HepG2 (cell line): ENCODE measurements at places on chromosomes 4 and X. TPM values are rescaled to one million over a fixed set of nuclear protein-coding genes. Genes with fewer than 3 reads are reported as not detected.

- DNase-seq = peak; percentile 57
These were observed 44.3 kb downstream of the TBC1D9 start for GRCh38 chr4:140711910-140712309.

- DNase-seq = no peak
These were observed 505.6 kb downstream of the RAPGEF2 start for GRCh38 chr4:159608436-159608835.

DNA sequence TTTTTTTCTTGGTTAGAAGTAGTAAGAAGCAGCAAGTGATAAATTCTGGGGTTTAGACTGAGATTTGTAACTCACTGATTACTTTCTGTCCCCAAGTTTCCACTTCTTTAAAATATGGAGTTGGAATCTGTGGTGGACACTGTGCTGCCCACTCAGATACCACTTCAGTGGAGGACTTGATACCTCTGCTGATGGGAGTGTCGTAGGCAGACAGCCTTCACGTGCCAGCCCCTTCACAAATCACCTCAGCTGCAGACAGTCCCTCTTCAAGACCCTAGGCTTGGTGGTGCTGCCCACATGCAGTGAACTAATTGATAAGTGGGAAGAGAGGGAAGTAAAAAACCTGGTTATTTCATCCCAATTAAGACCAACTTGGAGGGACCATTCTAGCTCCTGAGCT, 139.5 kb downstream of the PDLIM5 start:
- DNase-seq = no peak

GRCh38 chr4:3401436-3402171, 40.2 kb upstream of the HGFAC start:
- no peak for DNase-seq

- no peak for DNase-seq
These were observed 53.8 kb downstream of the CPLX1 start for GRCh38 chr4:772118-772517.

- DNase-seq = peak; percentile 6
These were observed 98.2 kb upstream of the PGRMC2 start for GRCh38 chr4:128385683-128386304.

- no peak for DNase-seq
These were observed 183.1 kb upstream of the TTC29 start for GRCh38 chr4:147128787-147129186.

DNA sequence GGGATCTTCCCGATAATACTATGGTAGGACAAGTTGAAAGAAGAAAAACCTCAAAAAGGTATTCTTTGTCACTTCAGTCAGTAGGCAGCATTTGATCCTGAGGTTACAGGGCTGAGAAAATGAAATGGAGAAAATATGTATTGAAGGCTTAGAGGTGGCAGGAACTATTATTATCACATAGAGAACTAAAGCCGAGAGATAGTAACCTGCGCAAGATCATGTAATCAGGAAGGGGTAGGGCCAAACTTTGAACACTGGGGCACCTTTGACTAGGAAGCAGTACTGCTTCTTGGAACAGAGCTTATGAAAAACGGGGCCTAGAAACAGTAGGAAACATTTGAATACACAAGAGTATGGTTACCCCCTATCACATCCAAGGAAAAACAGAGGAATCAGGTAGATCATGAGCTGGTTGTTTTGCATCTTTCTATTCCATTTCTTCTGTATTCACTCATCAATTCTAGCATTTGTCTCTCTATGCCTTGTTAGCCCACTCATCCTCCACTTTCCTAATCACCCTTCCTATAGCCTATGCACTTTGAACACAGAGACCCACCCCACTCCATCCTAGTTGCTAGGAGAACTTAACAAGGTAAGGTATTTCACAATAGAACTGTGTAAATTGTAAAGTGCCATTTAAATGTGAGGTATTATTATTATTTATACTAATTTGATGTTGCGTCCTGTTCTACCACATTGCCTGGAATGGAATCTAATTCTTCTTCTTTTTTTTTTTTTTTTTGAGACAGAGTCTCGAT, 34.6 kb upstream of the SLC9A7 start:
- peak; percentile 20 for DNase-seq

- no peak for DNase-seq
These were observed 33.4 kb upstream of the KLHL34 start for GRCh38 chrX:21691512-21692018.

DNA sequence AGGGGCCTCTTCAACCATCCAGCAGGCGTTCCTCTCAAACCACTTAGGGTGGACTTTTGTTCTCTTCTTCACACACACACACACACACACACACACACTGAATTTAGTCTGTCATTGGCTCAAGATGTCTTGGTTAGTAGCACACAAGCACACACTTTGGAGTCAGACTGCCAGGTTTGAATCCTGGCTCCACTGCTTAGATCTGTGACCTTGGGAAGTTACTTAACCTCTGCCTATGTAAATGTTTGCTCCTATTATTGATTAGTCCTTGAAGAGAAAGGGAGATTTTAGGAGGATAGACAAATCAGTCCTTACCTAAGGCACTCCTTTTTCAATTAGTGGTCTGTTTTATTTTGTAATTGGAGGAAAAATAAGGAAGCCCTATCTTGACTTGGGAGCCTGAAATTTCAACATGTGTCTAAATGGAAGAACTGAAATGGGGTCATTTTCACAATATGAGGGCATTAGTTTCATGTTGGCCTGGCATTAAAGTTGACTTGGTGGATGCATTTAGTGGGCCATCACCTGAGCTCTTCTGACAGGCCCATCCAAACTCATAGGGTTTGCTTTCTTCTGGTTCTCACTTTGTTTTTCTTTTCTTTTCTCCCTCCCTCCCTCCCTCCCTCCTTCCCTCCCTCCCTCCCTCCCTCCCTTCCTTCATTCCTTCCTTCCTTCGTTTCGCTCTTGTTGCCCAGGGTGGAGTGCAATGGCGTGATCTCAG, 13.3 kb upstream of the TMEM131L start:
- peak; percentile 52 for DNase-seq

DNA sequence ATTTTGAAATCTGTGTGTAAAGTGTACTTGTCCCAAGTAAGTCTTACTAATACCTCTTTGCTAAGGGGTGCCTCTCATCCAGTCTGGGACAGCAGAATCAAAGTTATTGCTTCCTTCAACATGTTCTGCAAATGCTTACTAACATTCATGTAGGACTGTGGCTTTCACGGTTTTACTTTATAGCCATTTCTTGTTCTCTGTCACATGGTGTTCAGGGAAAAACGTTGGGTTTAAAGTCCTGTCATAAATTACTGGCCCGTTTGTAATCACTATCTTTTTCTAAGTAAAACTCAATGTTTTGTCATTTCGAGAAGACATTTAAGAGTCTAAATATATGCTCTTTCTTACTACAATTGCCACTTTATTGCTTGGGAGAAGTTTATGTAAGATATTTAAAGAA, 321.1 kb downstream of the STIM2 start:
- DNase-seq = no peak

DNA sequence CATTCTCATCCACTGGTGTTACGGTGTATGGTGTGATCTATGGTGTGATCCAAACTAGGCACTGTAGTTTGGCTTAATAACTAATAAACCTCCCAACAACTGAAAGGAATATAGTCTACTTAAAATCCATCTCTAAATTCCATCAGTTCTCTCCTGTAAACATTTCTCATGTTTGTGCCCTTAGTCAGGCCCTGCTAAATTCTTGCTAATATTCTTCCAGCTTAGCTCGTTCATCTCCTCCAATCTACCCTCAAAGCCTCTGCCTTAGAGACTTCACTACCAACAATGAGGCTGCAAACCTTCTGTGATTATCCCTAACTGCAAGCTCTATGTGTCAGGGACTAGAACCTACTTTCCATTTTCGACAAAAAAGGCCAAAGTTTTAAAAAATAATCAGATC, 28.1 kb downstream of the ZAR1 start:
- no peak for DNase-seq

DNA sequence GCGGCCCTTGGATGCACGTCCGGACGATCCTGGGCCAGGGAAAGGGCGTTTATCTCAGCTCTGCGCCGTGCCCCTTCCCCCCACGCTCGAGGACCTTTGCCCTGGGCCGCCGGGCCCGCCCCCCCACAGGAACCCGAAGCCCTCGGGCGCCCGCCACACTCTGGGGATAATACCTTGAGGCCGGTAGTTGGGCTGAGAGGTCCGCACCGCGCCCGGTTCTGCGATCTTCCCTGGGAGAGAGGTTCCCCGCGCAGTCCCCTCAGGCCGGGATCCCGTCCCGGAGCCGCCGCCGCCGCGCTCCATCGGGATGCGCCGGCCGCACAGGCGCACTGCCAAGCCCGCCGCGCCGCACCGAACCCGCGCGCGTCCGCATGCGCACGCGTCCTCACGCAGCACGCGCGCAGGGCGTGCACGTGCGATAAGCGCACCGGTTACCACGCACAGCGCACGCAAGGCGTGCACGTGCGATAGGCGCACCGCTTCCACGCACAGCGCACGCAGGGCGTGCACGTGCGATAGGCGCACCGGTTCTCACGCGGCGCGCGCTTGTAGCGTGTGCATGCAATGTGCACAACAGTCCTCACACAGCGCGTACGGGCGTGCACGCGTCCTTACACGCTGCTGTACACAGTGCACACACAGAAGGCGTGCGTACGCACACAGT, at the start of gene MAP7D2:
Gene MAP7D2 (minus strand): TSS at position 331 of the 664 bp plus-strand sequence. CDS start 28 bp downstream, at position 303.
- peak; percentile 2 for DNase-seq

GRCh38 chr4:93684571-93684970, 144.0 kb upstream of the ATOH1 start:
- no peak for DNase-seq

GRCh38 chr4:100391086-100391485, 126.7 kb downstream of the EMCN start:
- DNase-seq = no peak

GRCh38 chr4:167233685-167234315, 494 bp downstream of the SPOCK3 start:
- DNase-seq = no peak

DNA sequence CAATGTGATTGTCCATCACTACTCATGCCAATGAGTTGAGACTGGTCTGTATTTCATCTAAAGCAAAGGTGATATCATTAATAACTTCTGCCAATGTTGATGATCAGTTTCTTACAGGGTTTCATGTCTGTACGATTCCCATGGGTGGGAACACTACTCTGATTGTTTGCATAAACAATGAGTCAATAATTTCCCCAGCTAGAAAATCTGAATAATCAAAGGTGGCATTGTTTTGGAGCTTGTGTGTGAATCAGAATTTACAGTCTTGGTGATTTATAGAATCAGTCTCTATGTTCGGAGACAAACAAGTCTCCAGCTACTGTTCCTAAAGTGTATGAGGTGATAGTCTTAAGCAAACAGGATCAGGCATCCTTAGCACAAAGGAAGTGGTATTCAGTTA, 35.5 kb upstream of the PARM1 start:
- no peak for DNase-seq

GRCh38 chrX:13732246-13733067, 2.0 kb downstream of the TRAPPC2 start:
- DNase-seq = no peak

DNA sequence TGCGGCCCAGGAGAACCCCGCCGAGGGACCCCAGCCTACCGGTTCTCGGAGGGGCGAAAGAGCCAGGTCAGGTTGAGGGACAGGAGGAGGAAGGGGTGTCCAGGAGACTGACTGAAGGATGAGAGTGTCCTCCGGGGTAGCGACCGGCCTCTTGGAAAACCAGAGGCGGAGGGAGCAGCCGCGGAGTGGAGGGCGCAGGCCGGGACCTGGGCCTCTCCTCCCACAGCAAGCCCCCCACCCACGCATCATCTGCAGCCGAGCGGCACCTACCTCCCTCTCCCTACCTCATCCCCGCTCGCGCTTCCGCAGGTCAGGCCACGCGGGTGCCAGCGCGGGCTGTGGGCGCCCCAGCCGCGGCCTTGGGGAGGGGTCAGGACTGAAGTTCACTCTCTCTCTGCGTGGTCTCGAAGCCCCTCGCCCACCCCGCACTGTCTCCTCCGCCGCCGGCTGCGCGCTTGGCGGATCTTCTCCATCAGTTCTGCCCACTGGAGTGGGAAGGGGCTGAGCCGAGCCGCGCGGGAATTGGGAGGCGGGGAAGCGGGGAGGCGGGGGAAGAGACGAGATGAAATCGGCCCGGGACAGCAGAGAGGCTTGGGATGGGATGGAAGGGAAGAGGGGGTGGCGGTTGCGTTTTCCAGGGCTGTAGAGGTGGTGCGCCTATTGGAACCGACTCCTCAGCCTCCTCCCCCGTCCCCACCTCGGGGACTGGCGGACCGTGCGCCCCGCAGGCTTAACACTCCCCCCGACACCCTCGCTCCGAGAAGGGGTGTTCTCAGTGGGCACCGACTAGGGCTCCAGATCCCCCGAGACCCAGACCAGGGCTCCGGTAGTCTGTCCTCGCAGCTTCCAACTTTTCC, 1.8 kb downstream of the NLGN4X start:
- no peak for DNase-seq

DNA sequence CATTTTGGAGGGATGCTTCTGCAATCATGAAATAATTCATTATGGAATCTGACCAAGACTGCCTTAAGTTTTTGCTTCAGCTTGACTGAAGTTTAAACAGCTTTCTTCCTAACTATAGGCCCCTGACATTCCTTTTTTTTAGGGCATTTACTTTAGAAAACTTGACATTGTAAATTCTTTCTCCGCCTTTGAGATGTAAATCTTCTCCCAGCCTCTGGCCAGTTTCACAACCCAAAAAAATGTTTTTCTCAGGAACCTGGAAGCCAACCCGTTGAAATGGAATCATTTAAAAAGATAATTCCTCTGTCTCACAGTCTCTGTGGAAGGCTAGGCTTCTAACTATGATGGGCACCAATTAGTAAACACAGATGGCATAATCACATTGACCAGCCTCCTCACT, 710.4 kb upstream of the PABPC4L start:
- no peak for DNase-seq

GRCh38 chr4:4642496-4643000, 100.7 kb upstream of the STX18 start:
- no peak for DNase-seq

GRCh38 chr4:183823434-183823833, 81.7 kb upstream of the STOX2 start:
- DNase-seq = no peak

DNA sequence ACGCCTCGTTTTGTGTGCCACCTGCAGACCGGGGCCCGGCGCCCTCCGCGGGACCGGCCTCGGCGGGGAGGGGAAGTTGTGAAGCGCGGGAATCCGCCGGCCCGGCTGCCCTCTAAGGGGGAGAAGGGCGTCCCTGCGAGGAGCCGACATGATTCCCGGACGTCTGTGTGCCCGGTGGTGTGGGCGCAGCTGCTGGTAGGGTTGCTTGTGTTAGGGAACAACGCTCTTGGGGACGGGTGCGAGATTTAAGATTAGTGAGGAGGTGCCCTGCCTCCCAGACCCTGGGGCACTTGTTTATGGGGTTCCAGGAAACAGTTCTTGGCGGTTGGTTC, 627 bp downstream of the CDKN2AIP start:
- DNase-seq = no peak

The PHOX2B gene
- total RNA-seq = not detected in 2 replicates

The ADH1C gene
- not detected in 2 replicates for total RNA-seq

The ZMAT1 gene
- total RNA-seq = 0.02 TPM in 1 of 2 replicates, not detected in the other

The FGF5 gene
- not detected in 2 replicates for total RNA-seq

The MAGEC2 gene
- total RNA-seq = not detected in 2 replicates

The SLC9B1 gene
- total RNA-seq = 0.20 TPM in 1 of 2 replicates, not detected in the other

The MAOB gene
- total RNA-seq = 11.0 and 22.5 TPM in 2 replicates

The PABPC1L2A gene
- not detected in 2 replicates for total RNA-seq

The ANTXR2 gene
- 8.4 and 14.5 TPM in 2 replicates for total RNA-seq

The MAGED4 gene
- total RNA-seq = 13.8 and 35.0 TPM in 2 replicates

The ETDB gene
- not detected in 2 replicates for total RNA-seq

The CSAG3 gene
- not detected in 2 replicates for total RNA-seq

The CDS1 gene
- total RNA-seq = 2.1 TPM in 2 replicates

The RGS12 gene
- total RNA-seq = 18.2 and 21.0 TPM in 2 replicates

The UBE2K gene
- total RNA-seq = 36.2 and 72.9 TPM in 2 replicates

The SOX3 gene
- total RNA-seq = not detected in 2 replicates

The HTN1 gene
- not detected in 2 replicates for total RNA-seq
